ENCODE measurements at places on chromosomes 5 and 9. TPM values are rescaled to one million over a fixed set of nuclear protein-coding genes. Genes with fewer than 3 reads are reported as not detected.

- DNase-seq, result no peak
These were observed 787.1 kb upstream of the CTNND2 start for GRCh38 chr5:12691330-12691729.

FBXL7 gene
- total RNA-seq, result 14.4 TPM

C5orf24 gene
- 15.7 TPM for total RNA-seq

GRCh38 chr5:110785356-110785755, 46.5 kb downstream of the SLC25A46 start:
- no peak for DNase-seq

DNA sequence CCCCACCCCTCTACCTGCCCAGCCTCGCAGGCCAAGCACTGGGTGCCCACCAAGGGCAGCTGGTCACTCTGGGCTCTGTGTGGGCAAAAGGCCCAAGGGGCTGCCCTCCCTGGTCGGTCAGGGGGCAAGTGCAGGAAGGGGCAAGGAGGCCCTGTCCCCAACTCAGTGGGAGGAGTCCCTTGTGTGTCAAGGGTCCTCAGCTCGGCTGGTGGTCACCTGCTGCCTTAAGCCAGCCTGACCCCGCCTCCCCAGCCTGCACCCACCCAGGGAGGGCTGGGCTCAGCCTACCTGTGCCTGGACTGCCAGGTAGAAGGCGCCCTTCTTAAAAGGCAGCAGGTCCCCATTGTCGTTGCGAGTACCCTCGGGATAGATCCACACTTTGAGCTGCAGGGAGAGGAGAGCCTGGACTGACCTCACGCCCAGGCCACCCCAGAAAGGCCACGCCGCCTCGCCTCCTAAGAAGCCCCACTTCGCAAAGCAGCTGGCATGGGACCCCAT, 10.9 kb downstream of the AGPAT2 start:
- DNase-seq, result no peak

- DNase-seq, result no peak
These were observed 110.4 kb downstream of the NFIB start for GRCh38 chr9:14203356-14204056.

- DNase-seq, result no peak
These were observed 77.9 kb upstream of the PIK3R1 start for GRCh38 chr5:68137511-68138140.

TMC1 gene
- total RNA-seq, result 0.31 TPM

C6 gene
- 0.13 TPM for total RNA-seq

DNA sequence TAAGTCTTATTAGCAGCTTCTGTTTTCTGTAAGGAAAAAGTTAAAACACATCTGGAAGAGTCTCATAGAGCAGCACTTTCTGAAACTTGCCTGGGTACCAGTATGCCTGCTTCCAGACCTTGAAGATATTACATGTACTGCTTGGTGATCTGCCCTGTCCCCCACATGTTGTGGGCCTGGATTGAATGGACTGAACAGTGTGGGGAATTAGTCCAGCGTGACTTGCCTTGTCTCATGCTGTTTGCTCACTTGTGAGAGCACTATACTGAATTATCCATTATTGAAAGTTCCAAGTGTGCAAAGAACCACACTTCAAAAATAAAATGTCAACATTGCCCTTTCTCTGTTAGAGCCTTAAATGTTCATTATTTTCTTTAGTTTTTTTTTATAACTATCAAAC, 8.9 kb downstream of the CTNNA1 start:
- DNase-seq, result no peak

ST8SIA4 gene
- 1.3 TPM for total RNA-seq

- DNase-seq, result no peak
These were observed 389.4 kb downstream of the CDH9 start for GRCh38 chr5:26649000-26649399.

SPATA31A3 gene
- total RNA-seq, result not detected

- no peak for DNase-seq
These were observed 17.4 kb upstream of the TNFAIP8 start for GRCh38 chr5:119338326-119338946.

ORM2 gene
- total RNA-seq, result 1.6 TPM

JAKMIP2 gene
- 11.8 TPM for total RNA-seq

DNA sequence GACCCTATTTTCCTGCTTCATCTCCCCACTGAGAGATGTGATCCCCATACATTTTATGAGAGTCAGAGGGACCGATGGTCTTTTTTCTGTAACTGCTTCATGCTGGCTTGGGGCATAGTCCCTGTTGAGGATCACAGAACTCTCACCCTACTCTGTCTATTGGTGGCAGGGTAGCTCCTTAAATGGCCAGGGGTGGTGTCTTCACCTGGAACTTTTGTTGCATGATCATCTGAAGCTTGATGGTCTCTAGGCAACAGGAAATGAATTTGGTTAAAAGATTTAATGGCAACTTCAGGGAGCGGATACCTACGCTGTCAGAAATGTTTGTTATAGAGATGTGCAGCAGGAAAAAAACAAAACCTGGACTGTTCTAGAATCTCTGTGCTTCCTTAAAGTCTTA, 87.0 kb upstream of the GLIS3 start:
- DNase-seq, result no peak

SHISAL2B gene
- 11.1 TPM for total RNA-seq

CFAP77 gene
- total RNA-seq, result 1.2 TPM

DNA sequence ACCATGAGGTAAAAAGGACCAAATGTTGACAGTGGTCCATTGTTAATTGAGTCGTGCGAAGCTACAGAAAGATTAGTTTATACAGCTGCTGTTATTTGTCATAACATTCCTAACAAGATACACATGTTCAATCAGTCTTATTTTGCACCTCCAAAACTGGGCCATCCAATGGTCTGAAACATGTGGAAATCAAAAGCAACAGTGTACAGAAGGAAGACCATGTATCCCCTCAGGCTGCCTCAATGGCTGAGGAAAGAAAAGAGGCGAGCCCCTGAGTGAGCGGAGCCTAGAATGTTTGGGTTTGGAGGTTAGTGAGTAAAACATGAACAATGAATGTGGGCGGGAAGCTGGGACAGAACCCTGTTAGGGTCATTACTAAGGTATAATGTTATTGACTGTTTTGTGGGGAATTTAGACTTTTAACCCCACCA, 35.6 kb downstream of the NFIB start:
- DNase-seq, result no peak

DNA sequence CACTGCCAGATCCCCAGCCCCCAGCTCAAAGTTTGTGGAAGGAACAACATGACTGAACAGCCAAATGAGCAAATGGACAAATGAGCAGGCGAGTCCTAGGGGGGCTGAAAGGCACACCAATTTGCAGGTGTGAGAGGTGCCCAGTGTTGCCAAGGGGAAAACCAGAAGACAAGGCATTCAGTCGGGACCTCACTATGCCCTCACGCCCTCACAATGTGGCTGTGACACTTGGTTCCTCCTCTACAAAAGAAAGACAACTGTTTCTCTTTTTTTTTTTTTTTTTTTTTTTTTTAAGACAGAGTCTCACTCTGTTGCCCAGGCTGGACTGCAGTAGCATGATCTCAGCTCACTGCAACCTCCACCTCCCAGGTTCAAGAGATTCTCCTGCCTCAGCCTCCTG, 28.0 kb downstream of the TNIP1 start:
- no peak for DNase-seq

DNA sequence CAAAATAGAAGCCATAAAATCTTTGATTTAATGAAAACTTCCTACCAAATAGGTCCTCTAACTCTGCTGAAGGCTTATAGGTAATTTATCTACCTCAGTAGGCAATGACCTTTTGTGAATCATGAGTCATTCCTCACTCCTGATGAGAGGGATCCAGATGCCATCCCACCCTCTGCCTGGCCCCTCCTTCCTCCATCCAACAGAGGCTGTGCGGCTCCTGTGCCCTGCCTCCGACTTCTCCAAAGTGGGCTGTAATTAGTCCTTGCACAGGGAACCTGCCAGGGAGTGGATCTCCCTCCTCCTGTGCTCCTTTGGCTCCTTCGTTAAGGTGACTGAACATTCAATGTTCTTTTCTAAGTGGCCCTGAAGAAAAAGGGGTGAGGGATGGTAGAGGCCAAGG, 213.9 kb upstream of the TBCA start:
- no peak for DNase-seq

- no peak for DNase-seq
These were observed 104.5 kb upstream of the NUDT12 start for GRCh38 chr5:103667068-103667467.

SHB gene
- total RNA-seq, result 10.6 TPM

DNA sequence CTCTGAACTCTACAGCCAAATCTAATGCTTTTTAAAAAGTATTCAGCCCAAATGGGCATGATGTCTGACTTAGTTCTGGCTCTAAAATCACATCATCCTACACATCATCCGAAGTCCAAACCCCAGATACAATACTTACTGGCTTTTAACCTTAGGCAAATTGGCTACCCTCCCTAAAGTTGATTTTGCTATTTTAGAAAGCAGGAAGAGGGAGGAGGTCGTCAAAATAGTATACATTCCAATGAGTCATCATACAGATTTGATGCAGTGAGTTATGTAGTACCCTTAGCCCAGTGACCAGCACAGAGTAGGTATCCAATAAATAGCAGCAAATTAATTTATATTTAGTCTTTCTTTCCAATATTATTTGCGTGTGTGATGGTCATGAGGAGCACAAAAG, 582.0 kb upstream of the TUSC1 start:
- DNase-seq, result no peak

GRCh38 chr9:114735704-114736103, 53.7 kb upstream of the TEX48 start:
- DNase-seq, result no peak

DND1 gene
- total RNA-seq, result 2.9 TPM

- peak; percentile 56 for DNase-seq
These were observed 23.3 kb upstream of the UGT3A2 start for GRCh38 chr5:36089989-36090388.

DNA sequence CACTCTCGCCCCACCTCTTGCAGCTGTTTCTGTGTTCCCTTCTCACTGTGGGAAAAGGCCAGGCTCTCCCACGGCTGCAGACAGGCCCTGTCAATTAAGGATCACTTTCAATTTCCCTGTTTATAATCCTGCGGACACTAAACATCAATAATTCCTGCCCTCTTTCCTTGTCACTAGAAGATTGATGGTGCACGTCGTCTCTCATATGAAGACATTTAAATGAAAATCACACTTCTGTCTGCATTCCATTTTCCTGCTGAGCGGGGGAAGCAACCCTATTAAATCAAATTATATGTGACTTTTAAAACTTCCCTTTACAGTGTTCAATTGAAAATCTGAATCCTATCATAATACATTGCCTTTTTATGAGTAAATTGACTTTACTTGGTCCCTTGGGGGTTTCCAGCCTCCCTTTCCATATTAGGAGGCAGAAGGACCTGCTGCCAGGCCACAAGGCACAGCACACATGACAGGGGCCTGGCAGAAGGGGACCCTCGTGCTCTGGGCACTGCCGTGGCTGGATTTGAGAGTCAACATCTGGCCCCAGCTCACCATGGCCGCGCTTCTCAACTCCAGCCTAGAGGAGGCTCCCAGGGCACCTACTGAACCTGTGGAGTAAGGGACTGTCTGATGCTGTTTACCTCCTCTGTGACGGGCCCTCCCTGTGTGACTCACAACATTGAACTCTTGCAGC, 311.0 kb upstream of the IRX4 start:
- DNase-seq, result no peak

DNA sequence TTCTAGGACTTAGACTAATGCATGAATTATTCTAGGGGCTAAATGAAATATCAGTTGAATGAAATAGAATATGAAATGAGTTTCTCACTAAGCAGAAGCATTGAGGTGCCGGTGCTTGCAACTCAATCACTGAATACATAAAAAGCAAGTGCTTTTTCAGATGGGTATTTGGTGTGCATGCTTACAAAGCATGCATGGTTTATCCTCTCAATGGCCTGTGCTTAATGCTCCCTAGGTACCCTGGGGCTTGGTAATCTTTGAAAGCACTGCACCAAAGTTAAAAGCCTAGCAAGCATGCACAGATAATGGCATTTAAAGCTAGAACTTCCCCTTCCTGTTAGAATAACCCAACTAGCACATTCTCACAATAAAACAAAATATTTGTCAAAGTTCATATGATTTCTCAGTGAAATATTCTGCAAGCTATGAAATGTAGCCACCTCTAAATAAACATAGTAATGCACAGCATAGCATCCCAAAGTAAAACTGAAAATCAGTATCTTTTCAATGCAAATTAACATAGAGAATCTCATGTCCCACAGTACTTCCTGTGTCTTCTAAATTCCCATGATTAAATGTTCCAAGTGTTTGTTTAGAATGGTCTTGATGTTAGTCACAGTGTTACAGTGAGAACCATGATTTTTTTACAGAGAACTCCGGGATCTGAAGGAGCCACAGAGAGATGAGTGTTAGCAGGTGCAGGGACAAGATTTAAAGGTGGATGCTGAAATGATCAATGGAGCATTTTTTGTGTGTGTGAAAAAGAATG, 143.4 kb upstream of the CDH6 start:
- DNase-seq, result no peak

PCDHB8 gene
- 4.6 TPM for total RNA-seq

DNA sequence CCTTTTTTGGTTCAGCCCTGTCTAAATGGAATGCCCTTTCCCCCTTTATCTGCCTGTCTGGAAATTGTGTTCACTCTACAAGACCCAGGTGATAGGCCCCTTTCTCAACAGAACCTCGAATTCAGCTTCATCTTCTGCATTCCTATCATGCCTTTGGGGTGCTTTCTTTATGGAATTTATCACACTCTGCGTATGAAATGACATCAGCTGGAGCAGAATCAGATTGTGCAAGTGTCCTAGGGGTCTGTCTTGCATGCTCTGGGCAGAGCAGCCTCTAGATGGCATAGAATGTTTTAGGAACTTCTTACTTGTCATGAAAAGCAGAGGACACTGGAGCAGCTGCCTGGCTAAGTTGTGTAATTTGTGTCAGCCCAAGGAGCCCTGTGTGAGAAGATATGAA, 84.9 kb downstream of the ISL1 start:
- DNase-seq, result no peak

DNA sequence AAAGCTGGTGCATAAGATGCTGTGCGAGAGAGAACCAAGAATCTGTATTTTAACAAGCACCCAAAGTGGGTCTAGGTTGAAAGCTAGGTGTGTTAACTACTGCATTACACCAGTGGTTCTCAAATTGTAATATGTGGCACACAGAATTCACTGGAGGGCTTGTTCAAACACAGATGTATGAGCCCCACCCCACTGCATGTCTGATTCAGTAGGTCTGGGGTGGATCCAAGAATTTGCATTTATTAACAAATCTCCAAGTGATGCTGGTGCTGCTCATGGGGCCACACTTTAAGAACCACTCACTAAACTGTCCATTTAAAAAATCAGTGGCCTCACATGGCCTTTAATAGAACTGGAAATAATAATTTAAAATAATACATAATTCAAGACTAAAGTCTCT, 40.4 kb downstream of the LPAR1 start:
- DNase-seq, result no peak

GRCh38 chr9:36762958-36763357, 190.3 kb downstream of the MELK start:
- no peak for DNase-seq

FBXO4 gene
- total RNA-seq, result 1.9 TPM

DNA sequence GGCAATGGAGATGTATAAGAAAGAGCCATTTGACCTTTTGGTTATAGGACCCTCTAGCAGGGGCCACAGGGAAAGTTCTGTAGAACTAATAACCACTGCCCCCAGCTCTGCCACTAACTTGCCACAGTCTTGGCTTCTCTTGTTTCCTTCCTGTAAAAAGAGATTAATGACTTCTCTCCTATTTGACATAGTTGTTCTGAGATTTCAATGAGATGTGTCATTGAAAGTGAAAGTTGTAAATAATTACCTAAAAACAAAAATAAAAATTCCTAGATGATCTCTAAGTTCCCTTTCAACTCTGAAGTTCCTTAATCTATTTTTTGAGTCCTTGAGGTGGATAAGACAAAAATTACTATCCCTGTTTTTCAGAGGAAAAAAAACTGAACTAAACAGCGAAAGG, 1.4 kb upstream of the KIF12 start:
- no peak for DNase-seq

CER1 gene
- 4.1 TPM for total RNA-seq
